ENCODE measurements at places on chromosomes 11 and 22.

DNA sequence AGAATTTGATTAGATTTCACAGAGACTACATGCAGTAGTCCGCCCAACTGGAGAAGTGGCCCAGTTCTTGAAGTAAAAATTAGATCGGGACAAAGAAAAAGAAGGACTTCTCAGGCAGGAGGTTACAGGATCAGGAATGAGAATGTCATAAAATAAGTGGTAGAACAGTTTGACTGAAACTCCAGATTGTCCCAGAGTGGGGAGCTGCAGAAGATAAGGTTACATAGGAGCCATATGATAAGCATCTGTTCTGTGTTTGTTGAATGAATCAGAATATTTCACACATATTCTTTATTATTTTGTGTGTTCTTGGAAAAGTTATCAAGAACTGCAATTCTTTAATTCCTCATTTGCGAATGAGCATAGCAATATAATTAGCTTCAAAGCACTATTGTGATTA is 210.6 kb downstream of the AASDHPPT start:
- DNase-seq = no peak

DNA sequence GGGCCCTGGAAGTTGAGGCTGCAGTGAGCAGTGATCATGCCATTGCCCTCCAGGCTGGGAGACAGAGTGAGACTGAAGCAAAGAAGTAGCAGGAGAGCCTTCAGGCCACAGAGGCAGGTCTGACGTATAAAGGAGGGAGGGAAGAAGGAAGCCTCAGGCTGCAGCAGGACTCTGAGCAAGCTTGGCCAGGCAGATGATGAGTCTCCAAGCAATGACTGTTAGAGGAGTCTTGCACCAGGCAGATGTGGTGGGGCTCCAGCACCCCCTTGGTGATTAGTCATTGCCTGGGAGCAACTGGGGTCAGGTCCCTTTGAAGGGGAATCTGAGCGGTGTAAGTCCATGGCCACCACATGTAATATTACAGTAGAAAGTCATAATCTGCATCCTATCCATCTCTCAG is 36.6 kb upstream of the NFAM1 start:
- DNase-seq = no peak

DNA sequence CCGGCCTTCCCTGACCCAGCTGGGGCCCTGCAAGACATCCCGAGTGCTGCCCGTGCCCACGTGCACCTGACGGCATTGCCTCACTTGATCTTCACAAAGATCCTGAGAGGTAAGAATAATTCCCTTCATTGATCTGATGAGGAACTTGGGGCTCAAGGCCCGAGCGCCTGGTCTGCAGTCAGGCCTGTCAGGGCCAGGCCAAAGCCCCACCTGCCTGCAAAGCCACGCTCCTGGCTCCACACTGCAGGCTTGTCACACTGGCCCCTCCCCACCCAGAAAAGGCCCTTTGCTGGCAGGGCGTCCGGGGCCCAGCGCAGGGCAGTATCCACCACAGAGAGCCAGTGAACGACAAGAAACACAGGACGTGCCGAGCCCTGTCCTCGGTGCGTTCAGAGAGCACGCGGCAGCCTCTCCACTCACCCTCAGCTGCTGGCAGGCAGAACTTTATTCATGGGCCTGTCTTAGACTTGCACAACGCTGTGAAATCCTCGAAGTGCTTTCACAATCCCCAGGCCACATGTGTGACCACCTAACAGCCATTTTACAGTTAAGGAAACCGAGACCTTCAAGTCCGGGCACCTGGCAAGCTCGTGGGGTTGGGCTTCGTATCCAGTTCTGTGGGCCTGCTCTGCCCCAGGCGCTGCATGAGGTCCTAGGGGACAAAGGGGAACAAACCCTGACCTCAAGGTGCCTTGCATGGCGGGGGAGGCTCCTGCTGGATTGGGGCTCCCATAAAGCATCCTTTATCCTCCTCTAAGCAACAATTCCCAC is 14.8 kb downstream of the KIAA0930 start:
- DNase-seq = no peak

GRCh38 chr11:75768909-75769771 is 562 bp downstream of the DGAT2 start:
- peak; percentile 24 for DNase-seq

DNA sequence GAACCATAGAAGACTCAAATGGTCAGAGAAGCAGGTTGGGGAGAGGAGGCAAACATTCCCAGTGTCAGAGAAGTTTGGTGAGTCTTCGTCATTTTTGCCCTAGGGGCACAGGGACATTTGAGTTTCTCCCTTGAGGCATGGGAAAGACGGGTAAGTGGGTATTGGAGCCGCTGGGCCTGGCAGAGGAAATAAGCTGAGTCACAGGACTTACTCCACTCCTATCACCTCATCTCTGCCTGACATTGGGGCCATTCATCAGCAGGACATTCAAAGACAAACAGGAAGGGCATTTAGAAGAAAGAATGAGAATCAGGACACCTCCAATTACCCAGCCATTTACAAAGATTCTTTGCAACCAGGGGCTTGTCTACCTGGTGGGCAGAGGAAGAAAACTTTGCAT is 100.7 kb upstream of the SEZ6L start:
- DNase-seq = no peak

- peak; percentile 66 for DNase-seq
Measured at GRCh38 chr11:128904656-128905344, 13.6 kb downstream of the KCNJ5 start.

DNA sequence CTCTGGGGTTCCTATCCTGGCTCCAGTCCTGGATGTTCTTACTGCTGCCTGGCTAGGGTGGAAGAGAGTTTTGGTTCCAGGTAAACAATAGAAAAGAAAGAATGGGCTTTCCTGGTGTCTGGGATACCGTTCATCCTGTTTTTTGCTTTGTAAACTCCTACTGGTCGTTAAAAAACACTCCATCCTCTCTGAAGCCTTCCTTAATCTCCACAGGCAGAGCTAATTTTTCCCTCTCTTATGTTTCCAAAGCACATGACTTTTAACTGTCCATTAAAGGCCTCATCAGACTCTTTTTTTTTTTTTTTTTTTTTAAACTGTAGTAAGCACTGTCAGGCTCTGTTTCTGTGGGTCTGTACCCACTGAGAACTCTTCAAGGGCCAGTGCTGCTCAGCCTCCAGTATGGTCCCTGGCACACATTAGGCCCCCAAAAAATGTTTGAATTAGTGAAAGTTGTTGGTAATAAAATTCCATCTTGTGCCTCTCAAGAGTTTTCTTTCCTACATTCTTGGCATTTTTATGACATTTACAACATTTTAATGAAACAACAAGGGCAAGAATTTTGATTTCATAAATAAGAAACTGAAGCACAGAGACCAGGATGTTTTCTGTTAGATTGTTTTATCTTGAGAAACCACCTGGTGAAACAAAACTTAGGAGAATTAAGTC is 104.2 kb downstream of the TEAD1 start:
- no peak for DNase-seq

DNA sequence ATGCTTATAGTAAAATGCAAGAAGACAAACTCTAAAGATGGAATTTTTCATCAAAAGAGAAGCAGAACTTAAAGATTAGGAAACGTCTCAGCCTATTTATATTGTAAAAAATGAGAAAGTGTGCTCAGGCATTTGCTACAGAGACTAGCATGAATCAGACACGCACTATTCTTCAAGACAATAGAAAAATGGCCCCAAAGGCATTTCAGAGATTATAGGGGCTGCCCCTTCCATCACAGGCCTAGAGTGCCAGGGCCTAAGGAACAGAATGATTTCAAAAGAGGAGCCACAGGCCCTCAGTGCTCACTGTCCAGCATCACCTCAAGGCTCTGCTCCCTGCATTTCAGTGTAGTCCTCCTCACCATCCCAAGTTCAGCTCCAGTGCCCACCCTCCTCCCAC is 27.5 kb downstream of the TNKS1BP1 start:
- no peak for DNase-seq

DNA sequence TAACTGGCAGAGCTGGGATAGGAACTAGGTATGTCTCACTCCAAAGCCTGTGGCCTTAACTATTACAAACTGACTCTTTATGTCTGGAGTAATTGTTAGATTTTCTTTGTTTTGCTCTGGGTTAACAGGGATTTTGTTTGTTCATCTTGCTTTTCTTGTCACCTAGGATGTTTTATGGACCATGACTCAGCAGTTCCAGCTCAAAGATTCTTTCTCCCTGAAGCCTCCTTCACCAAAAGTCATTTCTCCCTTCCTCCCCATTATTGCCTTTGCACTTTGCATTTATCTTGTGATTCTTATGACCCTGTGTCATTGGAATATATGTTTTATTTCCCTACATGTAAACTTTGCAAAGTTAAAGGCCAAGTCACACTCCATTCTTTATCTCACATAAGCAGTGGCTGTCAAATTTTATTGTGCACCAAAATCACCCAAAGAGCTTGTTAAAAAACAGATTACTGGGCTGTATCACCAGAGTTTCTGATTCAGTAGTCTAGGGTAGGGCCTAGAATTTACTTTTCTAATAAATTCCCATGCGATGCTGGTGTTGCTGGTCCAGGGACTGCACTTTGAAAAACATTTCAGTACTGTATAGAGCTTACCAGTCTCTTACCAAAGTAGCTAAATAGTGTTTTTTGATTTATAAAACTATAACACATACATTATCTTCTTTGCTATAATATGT is 327.7 kb downstream of the DLG2 start:
- no peak for DNase-seq

DNA sequence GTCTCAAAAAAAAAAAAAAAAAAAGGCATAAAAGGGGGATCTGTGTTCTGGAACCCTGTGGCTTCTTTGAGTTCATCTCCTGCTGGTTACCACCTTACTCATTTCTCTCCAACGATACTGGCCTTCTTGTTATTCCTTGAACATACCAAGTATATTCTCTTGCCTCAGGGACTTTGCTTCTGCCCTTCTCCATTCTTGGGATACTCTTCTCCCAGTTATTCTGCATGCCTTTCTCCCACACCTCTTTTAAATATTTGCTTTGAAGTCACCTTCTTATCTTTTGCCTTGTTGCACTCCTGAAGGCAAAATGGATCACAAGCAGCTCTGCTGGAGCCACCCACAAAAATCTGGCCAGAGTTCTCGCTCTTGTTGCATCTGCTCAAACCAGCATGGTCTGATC is 76.0 kb upstream of the RRM1 start:
- no peak for DNase-seq

DNA sequence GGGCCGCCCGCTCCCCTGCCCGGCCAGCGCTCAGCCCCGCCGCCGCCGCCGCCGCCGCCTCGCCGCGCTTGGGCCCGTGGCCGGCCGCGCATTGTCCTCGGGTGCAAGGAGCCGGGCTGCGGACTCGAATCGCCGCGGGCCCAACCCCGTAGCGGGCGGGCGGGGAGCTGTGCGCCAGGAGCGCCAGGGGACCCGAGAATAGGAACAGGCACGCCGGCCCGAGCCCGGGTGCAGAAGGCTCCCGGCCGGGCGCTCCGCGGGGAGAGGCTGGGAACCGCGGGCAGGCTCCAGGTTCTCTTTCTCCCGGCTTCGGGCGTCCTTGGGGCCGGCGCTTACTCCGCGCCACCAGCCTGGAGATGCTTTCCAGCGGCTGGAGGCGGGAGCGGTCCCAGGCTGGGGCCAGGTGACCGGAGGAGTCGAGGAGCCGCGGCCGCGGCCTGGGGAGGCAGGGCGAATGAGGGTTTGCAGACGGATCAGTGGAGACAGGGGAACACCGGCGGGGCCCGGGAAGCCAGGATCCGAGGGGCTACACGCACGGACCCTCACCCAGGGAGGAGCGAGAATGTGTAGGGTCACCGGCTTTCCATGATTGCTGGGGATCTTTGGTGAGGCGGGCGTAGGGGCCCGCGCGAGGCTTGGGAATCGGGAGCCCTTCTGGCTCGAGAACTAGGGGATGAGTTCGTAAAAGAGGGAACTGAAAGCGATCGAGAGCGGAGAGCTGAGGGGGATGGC is 726 bp downstream of the PKNOX2 start:
- DNase-seq = peak; percentile 60

DNA sequence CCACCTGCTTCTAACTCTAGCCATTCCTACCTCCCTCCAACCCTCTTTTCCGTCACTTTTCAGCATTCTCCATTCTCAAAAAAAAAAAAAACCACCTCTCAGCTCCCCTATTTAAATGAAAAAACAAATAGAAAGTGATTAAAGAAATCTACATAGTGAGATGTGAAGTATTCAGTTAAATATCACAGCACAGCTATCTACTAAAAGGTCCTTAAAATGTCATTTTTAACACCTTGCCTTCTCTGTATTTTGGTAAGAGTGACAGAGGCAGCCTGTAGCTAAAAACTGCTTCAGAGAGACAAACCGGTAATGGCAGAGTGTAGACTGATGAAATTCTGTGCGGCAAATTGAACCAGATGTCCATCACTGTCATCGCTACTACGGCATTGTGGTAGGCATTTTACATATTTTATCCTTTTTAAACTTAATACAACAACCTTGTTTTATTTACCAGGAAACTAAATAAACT is 346 bp upstream of the ALG9 start:
- peak; percentile 72 for DNase-seq

DNA sequence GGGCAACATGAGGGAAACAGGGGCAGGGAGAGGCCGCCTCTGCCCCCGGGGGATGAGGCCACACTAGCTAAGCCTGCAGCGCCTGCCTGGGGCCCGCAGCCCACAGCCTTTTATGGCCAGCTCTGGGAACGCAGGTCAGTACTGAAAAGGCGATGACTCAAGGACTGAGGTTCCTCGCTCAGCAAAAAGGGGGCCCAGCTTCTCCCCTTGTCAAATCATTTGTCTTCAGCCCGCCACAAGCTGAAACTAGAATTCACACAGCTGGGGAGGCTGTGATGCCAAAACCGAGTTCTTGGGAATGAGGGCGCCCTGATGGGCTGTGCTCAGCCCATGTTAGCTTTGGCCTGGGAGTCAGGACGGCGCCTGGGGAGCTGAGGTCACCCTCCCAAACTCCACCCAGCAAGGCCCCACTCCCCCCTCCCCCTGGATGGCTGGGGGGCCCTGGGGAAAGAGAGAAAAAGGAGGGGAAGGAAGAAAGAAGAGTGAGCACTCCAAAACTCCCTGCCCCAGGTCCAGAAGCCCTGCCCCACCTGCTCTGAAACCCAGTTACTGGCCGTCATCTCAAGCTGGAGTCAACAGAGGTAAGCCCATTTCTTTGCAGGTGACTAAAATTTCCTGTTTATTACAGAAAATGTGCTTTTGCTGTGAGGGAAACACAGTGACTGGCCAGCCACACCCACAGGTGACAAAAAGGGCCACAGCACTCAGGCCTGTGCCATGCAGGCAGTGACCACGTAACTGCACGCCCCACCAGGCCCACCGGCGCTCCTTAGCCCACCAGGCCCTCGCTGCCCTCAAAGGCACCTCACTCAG is 13.7 kb downstream of the EHD1 start:
- no peak for DNase-seq

DNA sequence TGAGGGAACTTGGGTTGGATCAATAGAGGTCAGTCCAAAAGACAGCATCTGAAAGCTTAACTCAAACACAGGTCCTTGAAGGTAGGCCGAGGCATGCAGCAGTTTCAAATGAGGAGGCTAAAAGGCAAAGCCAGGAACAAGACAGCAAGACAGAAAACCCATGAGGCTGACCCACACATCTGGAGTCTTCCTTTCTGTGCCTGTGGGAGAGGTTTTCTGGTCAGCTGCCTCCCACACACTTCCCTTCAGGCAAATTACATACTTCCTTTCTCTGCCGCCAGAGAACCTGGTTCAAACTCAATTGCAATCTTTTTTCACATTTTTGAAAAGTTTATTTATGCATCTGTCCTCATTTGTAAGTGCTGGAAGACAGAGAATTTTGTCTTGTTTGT is 29.8 kb upstream of the CRTAM start:
- DNase-seq = no peak

Data from DMS79 treated with DMSO at 0.1 percent for 48 hours (cell line).